Stimulated activated memory B cell treated with anti-CD40 and anti-IgM and Interleukin-4, amounts not matched to agents 10 μg/mL and 1 μg/mL and 100 μg/mL, for 72 hours (primary cell): ENCODE measurements at places on chromosomes 2 and 18.

GRCh38 chr2:23283-23682 lies 23.0 kb downstream of the FAM110C start:
- H3K4me3 ChIP-seq: no peak overlapping the region
- H3K36me3 ChIP-seq: no peaks in the 10 kb centered on the region
- H3K27ac ChIP-seq: no peak overlapping the region
- peaks cover 8% of the 10 kb centered on the region for H3K4me1 ChIP-seq

GRCh38 chr2:109331081-109331480 lies 202.1 kb downstream of the SH3RF3 start:
- peaks cover 24% of the 10 kb centered on the region for H3K4me1 ChIP-seq
- ATAC-seq: no peak

- H3K4me3 ChIP-seq: peak overlapping the region; percentile 95
- no peak for ATAC-seq
- peak overlapping the region; percentile 98 for H3K27ac ChIP-seq
- no peaks in the 10 kb centered on the region for H3K27me3 ChIP-seq
Measured at GRCh38 chr18:21598726-21599584, 1.5 kb downstream of the ESCO1 start.

DNA sequence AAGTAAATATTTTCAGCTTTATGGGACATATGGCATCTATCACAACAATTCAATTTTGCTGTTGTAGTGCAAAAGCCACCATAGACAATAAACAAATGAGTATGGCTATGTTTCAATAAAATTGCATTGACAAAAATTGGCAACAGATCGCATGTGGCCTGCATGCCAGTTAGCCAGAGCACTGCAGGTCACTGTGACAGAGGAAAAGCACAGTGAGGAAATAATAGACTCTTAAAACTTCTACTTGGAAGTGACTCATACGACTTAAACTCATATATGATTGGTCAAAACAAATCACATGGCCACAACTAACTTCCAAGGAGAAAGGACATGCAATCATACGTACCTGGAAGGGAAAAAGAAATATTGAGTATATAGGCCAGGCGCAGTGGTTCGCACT lies 44.4 kb downstream of the EXOC6B start:
- no peak overlapping the region for H3K4me3 ChIP-seq
- H3K36me3 ChIP-seq: peaks cover 30% of the 10 kb centered on the region
- peaks cover 5% of the 10 kb centered on the region for H3K4me1 ChIP-seq
- H3K27ac ChIP-seq: no peak overlapping the region

DNA sequence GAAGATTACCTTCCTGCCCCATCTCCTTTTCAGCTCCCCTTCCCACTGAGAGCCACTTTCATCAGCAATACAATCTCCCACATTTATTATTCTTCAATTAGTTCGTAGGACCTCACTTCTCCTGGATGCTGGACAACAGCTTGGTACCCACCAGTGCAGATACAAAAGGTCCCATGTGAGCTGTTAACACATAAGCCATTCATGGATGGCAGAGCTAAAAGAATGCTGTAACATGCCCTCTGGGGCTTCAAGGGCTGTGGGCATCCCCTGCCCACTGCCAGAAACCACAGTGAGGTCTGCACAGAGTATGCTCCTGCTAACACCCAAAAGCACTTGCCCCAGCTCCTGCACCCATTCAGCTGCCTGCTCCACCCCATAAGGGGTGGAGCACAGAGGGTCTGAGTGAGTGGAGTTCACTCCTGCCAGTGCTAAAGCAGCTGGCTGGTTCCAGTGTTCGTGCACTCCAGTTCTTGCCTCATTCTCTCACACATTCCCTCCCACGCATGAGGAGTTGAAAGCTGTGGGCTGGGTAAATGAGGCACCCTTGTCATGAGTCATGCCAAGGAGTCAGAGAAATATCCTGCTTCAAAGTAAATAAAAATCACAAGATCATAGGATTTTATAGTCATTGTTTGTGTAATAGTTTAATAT lies 305.9 kb upstream of the TMEFF2 start:
- peak; percentile 14 for ATAC-seq
- H3K27ac ChIP-seq: no peak overlapping the region
- no peaks in the 10 kb centered on the region for H3K4me1 ChIP-seq
- no peak overlapping the region for H3K4me3 ChIP-seq
- no peaks in the 10 kb centered on the region for H3K27me3 ChIP-seq

DNA sequence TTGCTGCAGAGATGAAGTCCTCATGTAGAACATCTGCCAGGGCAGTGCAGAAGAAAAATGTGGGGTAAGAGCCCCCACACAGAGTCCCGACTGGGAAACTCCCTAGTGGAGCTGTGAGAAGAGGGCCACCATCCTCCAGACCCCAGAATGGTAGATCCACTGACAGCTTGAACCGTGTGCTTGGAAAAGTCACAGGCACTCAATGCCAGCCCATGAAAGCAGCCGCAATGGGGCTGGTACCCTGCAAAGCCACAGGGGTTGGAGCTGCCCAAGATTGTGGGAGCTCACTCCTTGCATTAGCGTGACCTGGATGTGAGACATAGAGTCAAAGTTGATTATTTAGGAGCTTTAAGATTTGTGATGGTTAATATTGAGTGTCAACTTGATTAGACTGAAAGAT lies 197.8 kb downstream of the CCDC102B start:
- H3K4me1 ChIP-seq: no peaks in the 10 kb centered on the region
- H3K36me3 ChIP-seq: no peaks in the 10 kb centered on the region
- H3K27me3 ChIP-seq: no peaks in the 10 kb centered on the region
- no peak overlapping the region for H3K27ac ChIP-seq
- ATAC-seq: no peak

DNA sequence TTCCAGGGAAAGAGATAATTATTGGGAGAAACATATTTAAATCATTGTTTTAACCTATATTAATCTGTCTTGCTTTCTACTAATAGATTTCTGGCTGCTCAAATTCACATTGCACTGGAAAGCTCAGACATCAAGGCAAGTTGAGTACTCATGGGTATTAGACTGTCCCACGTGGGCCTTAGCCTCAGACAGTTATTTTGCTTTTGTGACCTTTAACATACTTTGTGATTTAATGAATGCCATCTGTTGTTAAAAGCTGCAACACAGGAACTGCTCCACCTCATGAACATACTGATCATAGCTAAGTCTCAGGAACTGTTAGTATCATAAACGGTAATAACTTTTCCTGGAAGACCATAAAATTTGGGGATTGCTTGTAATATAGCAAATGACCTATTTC lies 2.7 kb upstream of the LCT start:
- H3K36me3 ChIP-seq: peaks cover 38% of the 10 kb centered on the region
- no peak for ATAC-seq
- no peaks in the 10 kb centered on the region for H3K27me3 ChIP-seq
- peaks cover 6% of the 10 kb centered on the region for H3K4me1 ChIP-seq
- H3K27ac ChIP-seq: peak overlapping the region; percentile 46
- no peak overlapping the region for H3K4me3 ChIP-seq

DNA sequence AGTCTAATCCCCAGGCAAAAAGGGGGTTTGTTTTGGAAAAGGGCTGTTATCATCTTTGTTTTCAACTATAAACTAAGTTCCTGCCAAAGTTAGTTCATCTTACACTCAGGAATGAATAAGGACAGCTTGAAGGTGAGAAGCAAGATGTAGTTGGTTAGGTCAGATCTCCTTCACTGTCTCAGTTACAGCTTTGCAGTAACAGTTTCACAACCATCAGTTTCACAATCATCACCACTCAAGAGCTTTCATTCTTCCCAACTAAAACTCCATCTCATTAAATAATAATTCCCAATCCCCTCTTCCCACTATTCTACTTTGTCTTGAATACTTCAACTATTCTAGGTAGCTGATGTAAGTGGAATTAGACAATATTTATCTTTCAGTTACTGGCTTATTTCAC lies 200.9 kb downstream of the NYAP2 start:
- no peak overlapping the region for H3K4me3 ChIP-seq
- no peaks in the 10 kb centered on the region for H3K27me3 ChIP-seq

GRCh38 chr2:24722141-24722790 lies 70.9 kb downstream of the PTRHD1 start:
- no peaks in the 10 kb centered on the region for H3K27me3 ChIP-seq
- peaks cover 32% of the 10 kb centered on the region for H3K4me1 ChIP-seq
- H3K27ac ChIP-seq: peak overlapping the region; percentile 3
- H3K36me3 ChIP-seq: peaks cover 22% of the 10 kb centered on the region
- H3K4me3 ChIP-seq: no peak overlapping the region
- ATAC-seq: no peak

- H3K27me3 ChIP-seq: no peaks in the 10 kb centered on the region
- H3K36me3 ChIP-seq: peaks cover 33% of the 10 kb centered on the region
- ATAC-seq: no peak
Measured at GRCh38 chr18:9782073-9782857, 74.2 kb downstream of the RAB31 start.

GRCh38 chr18:6058941-6059340 lies 163.6 kb upstream of the TMEM200C start:
- no peaks in the 10 kb centered on the region for H3K27me3 ChIP-seq
- no peak overlapping the region for H3K4me3 ChIP-seq
- no peak overlapping the region for H3K27ac ChIP-seq
- H3K36me3 ChIP-seq: no peaks in the 10 kb centered on the region
- no peaks in the 10 kb centered on the region for H3K4me1 ChIP-seq
- ATAC-seq: no peak

- H3K4me1 ChIP-seq: no peaks in the 10 kb centered on the region
- H3K36me3 ChIP-seq: no peaks in the 10 kb centered on the region
- H3K27me3 ChIP-seq: no peaks in the 10 kb centered on the region
- no peak overlapping the region for H3K4me3 ChIP-seq
- H3K27ac ChIP-seq: no peak overlapping the region
Measured at GRCh38 chr2:141439524-141439923, 691.3 kb downstream of the LRP1B start.

GRCh38 chr2:131034122-131035051 lies 58.9 kb downstream of the FAM168B start:
- H3K27me3 ChIP-seq: peaks cover 58% of the 10 kb centered on the region
- ATAC-seq: no peak
- H3K4me1 ChIP-seq: no peaks in the 10 kb centered on the region
- no peaks in the 10 kb centered on the region for H3K36me3 ChIP-seq
- H3K27ac ChIP-seq: no peak overlapping the region
- H3K4me3 ChIP-seq: no peak overlapping the region

DNA sequence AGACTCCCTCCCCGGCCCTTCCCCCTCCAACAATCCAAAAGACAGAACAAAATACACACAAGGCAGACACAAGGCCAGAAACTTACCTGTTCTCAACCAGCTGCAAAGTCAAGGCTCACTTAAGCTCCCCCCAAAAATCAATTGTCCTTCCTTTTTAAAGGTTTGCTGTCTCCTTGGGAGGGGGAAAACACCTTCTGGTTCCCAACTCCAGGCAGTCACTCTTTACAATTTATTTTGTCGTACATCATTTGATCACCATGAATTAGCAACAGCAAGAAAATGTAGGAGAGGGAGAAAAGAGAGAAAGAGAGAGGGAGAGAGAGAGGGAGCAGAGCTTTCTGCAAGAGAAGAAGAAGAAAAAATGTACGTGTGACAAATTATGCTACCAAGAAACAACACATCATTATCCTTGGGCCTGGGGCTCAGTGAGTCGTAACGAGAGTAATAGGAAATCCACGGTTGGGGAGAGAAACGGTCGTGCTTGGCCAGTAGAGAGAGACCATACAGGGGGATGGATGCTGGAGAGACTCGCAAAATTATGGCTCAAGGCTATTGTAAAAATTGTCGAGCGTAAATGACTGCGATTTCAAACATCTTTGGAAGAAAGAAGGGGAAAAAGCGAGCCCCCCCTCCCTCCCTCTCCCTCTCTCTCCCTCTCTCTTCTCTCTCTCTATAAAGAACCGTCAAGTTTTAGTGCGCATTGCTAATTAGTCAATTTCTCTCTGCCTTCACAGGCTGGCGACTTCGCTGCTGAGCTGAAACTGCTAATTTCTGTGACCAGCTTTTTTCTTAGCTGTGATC lies at the start of gene KLHL14:
Gene KLHL14, minus strand, starts transcription at position 443 of the 801 bp plus-strand sequence. CDS start 2,432 bp downstream, outside the sequence.
- peak; percentile 31 for ATAC-seq
- H3K27ac ChIP-seq: peak within 1 kb of the TSS; percentile 88
- peak within 1 kb of the TSS; percentile 97 for H3K4me3 ChIP-seq
- peaks cover 47% of the 10 kb centered on the region for H3K4me1 ChIP-seq
- H3K27me3 ChIP-seq: no peaks in the 10 kb centered on the region

- H3K4me1 ChIP-seq: no peaks in the 10 kb centered on the region
- no peak overlapping the region for H3K4me3 ChIP-seq
- peaks cover 52% of the 10 kb centered on the region for H3K27me3 ChIP-seq
- no peak for ATAC-seq
Measured at GRCh38 chr2:172742931-172743540, 7.4 kb downstream of the RAPGEF4 start.

- H3K4me3 ChIP-seq: no peak overlapping the region
- ATAC-seq: no peak
- H3K27me3 ChIP-seq: no peaks in the 10 kb centered on the region
- H3K27ac ChIP-seq: no peak overlapping the region
- no peaks in the 10 kb centered on the region for H3K4me1 ChIP-seq
Measured at GRCh38 chr2:67567886-67568285, 170.8 kb downstream of the ETAA1 start.

- H3K36me3 ChIP-seq: no peaks in the 10 kb centered on the region
- no peak overlapping the region for H3K27ac ChIP-seq
- no peaks in the 10 kb centered on the region for H3K27me3 ChIP-seq
- H3K4me3 ChIP-seq: no peak overlapping the region
Measured at GRCh38 chr2:37774976-37775907, 103.8 kb upstream of the CDC42EP3 start.

DNA sequence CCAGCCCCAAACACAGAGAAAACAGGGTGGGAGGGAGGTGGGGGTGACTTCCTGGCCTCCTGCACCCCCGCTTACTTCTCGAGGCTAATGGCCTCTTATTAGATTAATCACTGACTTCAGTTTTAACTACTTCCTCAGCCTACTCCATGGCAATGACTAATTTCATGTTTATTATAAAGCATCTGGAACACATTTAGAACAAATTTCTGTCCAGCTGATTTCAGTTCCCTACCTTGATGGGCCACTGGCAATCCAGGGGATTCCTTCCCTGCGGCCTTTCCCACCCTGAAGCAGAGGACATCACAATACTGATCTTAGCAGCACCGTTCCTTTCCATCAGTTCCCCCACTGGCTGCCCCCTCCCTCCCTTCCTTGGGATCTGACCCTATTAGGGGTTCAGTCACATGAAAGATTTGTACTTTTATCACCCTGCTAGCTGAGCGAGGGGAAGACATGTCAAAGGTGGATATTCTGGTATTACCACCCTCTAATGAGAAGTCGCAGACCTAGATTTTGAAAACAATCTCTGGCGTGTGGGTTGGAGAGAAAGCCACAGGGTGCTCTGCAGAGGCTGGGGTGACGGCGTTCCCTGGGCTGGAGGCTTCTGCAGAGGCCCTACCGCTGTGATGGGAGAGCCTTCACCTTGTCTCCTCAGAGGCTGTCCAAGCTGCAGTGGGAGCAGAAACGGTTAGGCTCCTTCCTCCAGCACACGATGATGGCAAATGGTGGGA lies 67.6 kb downstream of the KIAA2012 start:
- no peak overlapping the region for H3K4me3 ChIP-seq
- H3K4me1 ChIP-seq: peaks cover 15% of the 10 kb centered on the region
- peak; percentile 39 for ATAC-seq
- H3K36me3 ChIP-seq: no peaks in the 10 kb centered on the region
- H3K27me3 ChIP-seq: peaks cover 8% of the 10 kb centered on the region
